ENCODE measurements at places on chromosomes 11 and 22.

DNA sequence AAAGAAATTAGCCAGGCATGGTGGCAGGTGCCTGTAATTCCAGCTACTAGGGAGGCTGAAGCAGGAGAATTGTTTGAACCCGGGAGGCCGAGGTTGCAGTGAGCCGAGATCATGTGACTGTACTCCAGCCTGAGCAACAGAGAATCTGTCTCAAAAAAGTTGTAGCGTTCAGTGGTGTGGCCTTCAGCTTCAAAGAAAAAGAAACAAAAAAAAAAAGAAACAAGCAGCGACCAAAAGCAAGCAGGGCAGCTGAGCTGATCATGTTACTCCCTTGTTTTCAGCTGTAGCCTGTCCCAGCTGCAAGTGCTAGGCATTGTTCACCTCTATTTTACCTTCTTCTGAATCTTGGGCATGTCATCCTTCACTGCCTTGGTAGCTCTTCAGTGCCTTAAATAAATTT lies 37.0 kb downstream of the SFI1 start:
- DNase-seq, result no peak

- DNase-seq, result no peak
Observed at GRCh38 chr11:69171476-69172240, 15.9 kb downstream of the SMIM38 start.

DNA sequence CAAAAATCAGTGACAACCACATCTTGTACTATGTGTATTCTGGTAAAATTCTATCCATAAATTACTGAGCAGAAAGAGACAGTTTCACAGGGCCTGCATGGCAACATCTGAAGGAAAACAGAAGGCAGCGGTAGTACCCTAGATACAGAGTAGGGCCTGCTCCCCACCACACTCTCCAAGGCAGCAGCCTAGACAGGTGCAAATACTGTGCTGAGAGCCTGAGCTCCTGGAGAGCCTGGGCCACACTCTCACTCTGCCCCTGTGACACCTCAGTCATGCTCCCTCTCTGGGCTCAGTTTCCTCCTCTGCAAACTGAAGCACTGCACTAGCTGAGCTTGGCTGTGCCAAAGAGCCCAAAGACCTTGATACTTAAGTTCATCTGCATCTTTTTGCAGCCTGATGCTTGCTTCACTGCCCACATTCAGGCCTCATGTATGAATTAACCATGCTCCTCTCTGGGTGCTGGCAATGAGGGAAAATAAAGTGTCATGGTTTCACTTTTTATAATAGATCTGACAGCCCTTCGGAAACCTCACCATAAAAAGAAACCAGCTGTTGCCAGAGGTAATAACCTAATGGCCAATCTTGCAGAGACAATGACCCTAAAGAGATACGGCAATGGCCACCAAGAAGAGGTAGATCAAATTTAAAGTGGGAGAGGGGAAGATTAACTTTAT lies 104.7 kb downstream of the PLEKHA7 start:
- no peak for DNase-seq

DNA sequence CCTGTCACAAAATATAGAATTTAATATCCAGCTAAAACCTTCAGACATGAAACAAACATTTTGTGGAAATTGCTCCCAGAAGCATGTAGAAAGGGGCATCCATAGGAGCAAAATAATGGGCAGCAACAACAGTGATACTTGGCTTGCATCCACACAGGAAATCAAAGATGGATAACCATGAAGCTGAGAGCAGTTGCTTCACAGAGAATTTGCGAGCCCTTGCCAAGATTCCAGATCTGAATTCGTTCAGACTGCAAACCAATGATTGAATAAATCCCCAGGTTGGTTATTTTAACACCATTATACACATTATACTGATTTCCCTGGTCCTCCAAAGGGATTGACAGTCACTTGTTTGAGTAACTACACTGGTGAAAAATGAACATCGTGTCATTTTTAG lies 15.6 kb upstream of the OR51L1 start:
- DNase-seq, result no peak

DNA sequence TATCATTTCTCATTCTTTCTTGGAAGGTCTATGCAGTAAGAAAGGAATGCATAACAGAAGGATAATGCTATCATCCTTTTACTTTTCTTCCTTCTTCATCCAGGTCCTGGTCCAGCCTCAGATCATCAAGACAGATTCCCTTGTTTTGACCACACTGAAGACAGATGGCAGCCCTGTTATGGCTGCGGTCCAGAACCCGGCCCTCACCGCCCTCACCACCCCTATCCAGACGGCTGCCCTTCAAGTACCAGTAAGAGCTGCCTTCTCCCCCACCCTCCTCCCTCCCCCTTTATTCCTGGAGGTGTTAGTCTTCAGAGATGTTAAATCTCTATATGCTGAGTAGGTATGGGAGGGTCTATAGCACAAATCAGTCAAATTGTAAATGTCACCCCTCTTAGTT lies 37.9 kb downstream of the SREBF2 start:
- no peak for DNase-seq
